ENCODE measurements at places on chromosomes 1 and 21. TPM values are rescaled to one million over a fixed set of nuclear protein-coding genes. Genes with fewer than 3 reads are reported as not detected.

- DNase-seq: peak; percentile 87
Measured at GRCh38 chr1:26788836-26789611, 1.3 kb downstream of the PIGV start.

LCE6A gene
- not detected for total RNA-seq

AGRN gene
- total RNA-seq: 33.5 TPM

DNA sequence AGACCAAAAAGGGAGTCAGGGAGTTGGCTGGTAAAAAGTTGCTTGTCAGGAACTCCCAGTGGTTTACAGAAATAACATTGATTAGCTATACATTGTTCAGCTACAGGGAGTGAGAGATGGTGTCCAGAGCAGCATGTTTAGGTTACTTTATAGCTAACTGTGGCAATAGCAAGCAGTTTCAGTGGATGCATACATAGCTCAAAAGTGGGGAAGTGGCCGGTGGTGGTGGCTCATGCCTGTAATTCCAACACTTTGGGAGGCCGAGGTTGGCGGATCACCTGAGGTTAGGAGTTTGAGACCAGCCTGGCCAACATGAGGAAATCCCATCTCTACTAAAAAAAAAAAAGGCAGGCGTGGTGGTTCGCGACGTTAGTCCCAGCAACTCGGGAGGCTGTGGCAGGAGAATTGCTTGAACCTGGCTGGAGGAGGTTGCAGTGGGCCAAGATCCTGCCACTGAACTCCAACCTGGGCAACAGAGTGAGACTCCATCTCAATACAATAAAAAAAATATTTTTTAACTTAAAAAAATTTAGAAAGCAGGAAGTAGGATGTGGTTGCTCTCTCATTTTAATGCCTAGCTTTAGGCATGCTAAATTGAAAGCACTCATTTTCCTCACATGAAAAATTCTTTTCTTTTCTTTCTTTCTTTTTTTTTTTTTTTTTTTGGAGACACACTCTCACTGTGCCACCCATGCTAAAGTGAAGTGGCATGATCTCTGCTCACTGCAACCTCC lies 109.7 kb downstream of the PPIAL4G start:
- DNase-seq: no peak

All from heart left ventricle (tissue), 16 donors.